ENCODE measurements at places on chromosomes 4 and X.

DNA sequence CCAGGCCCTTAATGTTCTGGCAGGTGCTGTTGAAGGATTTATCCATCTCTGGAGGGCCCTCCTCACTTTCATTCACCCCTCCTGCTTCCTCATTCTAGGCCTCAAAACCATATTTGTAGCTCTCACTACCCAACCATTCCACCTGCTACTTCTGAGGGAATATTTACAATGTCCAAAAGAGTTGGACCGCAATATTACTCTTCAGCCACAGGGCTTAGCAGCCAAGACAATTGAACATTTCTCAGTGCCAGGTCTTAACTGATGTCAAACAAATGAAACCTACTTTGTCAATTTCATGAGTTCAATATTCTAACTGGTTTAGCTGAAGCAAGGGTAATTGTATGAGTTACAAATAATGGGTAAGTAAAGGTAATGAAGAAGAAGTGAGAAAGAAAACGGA lies 113.2 kb downstream of the ENOX2 start:
- no peak for DNase-seq

- DNase-seq, result no peak
These were observed 34.8 kb downstream of the CT47B1 start for GRCh38 chrX:120840827-120841226.

GRCh38 chr4:160238790-160239189 lies 1135.9 kb downstream of the RAPGEF2 start:
- no peak for DNase-seq

DNA sequence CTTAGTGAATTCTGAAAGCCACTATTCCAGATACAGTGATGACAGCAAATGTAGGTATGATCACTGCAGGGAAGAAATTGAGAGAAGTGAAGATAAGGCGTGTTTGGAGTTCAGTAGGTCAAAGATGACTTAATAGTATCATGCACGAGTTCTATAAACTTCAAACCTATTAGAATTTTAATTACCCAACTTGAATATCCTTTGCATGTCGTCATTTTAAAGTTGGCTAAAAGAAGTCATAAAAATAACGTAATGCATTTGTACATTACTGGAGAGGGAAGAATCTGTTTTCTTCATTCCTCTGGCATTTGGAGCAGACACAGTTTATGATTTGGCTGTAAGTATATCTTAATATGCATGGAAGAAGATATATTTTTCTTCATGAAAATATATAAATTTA lies 68.6 kb upstream of the MXRA5 start:
- no peak for DNase-seq

DNA sequence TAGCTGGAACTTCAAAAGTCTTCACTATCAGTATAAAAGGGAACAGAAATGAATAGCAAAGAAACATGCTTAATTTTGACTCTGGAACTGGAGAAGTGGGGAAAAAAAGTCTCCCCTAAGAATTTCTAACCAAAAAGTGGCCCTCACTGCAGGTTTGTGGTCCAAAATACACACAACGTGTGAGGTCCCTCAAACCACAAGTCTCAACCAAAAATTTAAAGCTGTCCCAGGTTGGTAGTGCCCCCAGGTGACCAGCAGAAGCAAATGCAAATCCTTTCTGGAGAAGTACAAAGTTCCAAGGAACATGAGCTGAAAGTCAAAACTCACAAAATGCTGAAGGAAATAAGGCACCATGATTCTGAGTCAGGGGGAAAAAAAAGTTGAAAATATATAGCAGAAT lies 23.6 kb upstream of the VAMP7 start:
- DNase-seq, result no peak

DNA sequence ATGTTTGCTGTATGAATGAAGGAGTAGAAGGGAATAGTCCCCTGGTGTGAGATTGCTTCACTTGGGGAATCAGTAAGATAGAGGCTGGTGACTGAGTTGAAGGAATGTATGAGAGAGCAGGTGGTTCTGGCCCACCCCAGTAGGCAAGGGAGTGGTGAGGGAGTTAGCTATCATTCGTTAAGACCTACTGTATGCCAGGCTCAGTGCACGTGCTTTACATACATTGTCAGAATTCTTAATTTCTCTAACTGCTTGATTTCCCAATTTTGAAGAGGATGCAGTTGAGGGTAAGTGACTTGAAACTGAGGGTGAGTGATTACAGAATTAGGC lies 700 bp downstream of the VMA21 start:
- DNase-seq, result no peak

DNA sequence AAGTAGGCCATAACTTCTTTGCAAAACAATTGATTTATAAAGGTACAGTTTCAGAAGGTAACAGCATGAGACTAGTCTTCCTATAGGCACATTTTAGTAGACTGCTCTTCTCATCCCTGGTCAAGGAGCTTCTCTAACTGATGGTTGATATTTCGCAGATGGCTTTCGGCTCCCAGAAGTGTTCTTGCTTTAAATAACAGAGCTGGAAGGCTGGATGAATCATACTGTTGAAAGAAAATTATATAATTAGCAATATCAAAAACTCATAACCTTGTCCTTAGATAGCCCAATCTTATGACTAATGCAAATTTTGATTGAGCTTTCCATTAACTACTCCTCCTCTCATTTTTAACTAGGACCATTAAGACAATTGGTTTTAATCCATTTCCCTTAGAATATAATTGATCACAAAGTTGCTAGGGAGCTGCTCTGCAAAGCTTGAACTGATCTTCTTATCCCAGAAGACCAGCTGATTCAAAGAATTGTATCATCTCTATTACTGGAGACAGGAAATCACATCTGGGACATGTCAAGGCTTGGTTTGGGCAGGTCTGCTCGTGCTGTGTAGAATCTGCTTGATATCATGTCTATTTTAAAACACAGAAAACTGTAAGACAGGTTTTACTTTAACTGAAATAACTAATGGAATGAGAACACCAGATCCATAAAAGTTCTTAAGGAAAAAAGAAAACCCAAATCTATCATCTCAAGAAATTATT lies 38.6 kb downstream of the CENPU start:
- DNase-seq, result no peak

DNA sequence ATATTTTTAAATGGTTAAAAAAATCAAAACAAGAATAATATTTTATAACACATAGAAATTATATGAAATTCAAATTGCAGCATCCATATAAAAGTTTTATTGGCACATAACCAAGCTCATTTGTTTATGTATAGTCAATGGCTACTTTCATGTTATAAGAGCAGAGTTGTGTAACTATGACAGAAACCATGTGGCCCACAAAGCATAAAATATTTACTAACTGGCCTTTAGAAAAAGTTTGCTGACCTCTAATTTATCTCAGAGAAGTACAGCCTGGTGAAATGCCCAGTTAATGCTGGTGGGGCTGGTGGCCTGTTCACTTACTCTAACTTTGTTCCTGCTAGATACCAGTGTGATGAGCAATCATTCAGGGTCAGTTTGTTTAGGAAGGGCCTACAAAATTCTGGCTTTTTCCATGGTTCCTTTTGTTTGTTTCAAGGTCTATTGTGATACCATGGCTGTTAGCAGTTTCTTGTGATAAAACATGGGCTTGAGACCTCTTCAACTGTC lies 104.6 kb downstream of the PPP1R2C start:
- DNase-seq, result no peak

- DNase-seq, result no peak
These were observed 178.5 kb downstream of the GABRB1 start for GRCh38 chr4:47209833-47210232.

GRCh38 chr4:187158003-187158402 lies 434.3 kb upstream of the FAT1 start:
- no peak for DNase-seq

GRCh38 chr4:75251547-75251946 lies 262.7 kb downstream of the RCHY1 start:
- DNase-seq, result no peak

DNA sequence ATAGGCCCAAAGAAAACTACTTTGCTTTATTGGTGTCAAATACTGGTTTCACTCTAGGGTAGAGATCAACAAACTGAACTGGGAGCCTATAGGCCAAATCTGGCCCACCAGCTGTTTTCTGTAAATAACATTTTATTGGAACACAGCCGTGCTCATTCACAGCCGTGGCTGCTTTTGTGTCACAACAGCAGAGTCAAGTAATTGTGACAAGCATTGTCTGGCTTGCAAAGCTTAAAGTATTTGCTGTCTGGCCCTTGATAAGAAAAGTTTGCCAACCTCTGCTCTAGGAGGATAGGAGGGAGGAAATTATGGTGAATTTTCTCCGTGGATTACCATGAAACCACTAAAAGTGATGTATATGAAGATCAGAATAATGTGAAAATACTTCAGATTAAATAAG lies 53.4 kb downstream of the GPAT3 start:
- DNase-seq, result no peak

DNA sequence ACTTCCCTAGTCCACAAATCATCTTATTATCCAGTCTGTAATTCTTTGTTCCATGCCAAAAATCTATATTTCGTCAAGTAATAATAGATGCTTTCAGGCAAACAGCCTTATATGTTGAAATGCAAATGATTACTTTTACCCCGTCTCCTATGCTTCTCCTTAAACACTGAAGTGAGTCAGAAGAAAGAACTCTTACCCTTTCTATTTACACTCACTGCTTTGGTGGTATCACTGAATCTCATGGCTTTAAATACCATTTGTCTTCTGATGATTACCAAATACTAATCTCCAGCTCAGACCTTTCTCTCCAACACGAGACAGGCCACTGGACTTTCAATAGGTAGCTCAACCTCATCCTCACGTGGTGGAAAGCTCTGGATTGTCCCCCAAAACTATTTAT lies 558.1 kb downstream of the IL1RAPL1 start:
- no peak for DNase-seq

- no peak for DNase-seq
These were observed 138.8 kb upstream of the MAP9 start for GRCh38 chr4:155515444-155516075.

DNA sequence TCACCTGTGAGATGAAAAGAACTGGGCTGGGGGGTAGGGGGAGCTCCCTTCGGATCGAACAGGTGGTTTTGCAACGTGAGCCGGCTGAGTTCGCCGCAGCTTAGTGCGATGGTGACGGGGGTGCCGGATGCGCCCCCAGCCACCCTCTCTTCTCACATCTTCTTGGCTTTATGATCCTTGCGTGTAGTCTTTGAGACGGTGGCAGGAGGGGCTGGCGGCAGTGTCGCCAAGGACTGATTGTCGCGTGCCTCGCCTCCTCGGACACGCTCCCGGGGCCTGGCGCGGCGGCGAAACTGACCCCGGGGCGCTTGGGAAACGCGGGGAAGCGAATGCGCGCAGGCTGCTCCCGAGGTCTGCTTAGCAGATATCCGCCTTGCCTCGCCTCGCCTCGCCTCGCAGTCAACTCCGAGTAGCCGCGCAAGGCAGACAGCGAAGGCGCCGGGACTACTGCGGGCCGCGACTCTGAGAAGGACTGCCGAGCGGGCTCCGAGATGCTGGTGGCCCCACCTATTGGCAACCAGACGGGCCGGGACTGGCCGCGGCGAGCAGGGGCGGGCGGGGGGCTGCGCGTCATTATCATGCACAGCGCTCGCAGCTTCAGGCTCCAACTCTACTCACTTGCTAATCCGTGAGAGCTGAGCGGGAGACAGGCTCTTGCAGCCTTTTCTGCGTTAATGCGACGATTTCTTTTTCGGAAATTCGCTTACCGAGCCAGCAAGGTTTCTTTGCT lies 1.5 kb downstream of the GRID2 start:
- peak; percentile 39 for DNase-seq

- DNase-seq, result no peak
These were observed 277.7 kb upstream of the FTHL17 start for GRCh38 chrX:31349515-31349914.

DNA sequence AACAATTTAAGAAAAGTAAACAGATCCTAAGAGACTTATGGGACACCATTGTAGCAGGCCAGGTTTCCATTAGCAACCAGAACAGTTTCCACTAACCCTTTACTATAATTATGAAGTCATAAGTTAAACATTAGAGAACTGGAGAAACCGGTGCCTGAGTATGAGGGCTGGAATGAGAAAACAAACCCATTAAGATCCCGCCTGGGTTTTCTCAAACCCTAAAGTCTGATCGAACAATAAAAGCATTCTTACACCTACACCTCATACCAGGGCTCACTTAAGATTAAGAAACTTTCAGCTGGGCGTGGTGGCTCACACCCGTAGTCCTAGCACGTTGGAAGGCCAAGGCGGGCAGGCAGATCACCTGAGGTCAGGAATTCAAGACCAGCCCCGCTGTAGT lies 13.7 kb upstream of the DHX15 start:
- no peak for DNase-seq

- DNase-seq, result no peak
These were observed 39.0 kb upstream of the PROM1 start for GRCh38 chr4:16122784-16123183.

DNA sequence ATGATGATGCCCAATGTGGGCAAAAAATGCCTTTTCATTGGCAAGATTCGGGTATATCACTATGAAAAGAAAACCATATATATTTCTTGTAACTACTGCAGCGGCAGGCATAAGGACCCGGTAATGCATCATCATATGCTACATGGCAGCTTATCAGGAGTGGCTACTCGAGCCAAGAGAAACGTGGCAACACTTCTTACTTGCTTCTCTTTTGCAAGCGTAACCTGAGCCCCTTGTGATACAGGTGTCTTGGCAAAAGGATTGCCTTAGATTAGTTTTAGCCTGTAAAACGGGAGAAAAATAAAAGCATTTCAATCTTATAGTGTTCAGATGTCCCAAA lies 280.3 kb downstream of the SPRY1 start:
- DNase-seq, result no peak

DNA sequence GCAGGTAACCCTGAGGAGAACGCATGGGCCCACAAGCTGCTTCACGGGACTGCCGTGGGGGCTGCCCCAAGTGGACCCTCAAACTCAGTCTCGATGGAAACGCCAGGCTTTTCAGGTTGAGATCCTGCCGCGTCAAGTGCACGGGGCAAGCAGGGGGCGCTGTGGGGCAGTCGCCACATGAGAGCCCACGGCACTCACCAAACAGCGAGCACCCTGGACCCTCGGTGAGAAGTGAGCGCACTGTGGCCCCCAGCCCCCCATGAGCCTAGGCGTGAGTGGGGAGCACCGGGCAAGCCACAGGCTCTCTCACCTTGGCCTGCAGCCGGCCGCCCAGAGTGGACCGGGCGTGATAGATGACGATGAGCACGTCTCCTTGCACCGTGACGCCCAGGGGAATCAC lies 50.9 kb upstream of the CPLX1 start:
- no peak for DNase-seq

DNA sequence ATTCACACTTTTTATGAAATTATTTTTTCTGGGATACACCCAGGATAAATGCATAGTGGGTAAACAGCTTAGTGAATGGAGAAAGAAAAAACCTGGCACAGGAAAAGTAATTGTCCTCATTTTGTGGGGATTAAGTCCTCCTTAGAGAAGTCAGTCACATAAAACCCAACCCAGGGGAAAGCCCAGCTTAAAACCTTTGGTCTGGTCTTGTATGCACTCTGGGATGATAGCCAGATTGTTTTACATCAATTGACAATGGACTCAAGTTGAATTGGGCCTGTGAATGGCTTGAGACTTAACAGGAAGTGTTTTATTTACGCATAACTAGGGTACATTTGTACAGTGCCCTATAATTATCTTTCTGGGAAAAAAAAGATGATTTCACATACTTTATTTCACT lies 561.3 kb upstream of the GRIA3 start:
- DNase-seq, result no peak

Measured in NCI-H1694 treated with DMSO at 0.1 percent for 48 hours (cell line).